ENCODE measurements at places on chromosomes 2 and 18.

GRCh38 chr2:241692448-241692847 is 5.8 kb upstream of the DTYMK start:
- no peak for DNase-seq

- DNase-seq: no peak
Measured at GRCh38 chr18:37395138-37395537, 170.5 kb downstream of the CELF4 start.

- DNase-seq: no peak
Measured at GRCh38 chr2:145360129-145360790, 840.3 kb upstream of the ZEB2 start.

GRCh38 chr2:225889452-225889851 is 489.9 kb downstream of the NYAP2 start:
- DNase-seq: no peak

GRCh38 chr2:229060147-229060546 is 210.9 kb downstream of the PID1 start:
- DNase-seq: no peak

GRCh38 chr2:58796239-58796910 is 555.2 kb upstream of the FANCL start:
- no peak for DNase-seq

DNA sequence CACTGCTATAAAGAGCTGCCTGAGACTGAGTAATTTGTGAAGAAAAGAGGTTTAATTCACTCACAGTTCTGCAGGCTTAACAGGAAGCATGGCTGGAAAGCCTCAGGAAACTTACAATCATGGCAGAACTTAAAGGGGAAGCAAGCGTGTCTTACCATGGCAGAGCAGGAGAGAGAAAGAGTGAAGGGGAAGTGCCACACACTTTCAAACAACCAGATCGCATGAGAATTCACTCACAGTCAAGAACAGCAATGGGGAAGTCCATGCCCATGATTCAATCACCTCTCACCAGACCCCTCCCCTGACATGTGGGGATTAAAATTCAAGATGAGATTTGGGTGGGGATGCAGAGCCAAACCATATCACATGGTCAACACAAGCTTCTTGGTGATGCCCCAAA is 34.7 kb upstream of the CDK5R2 start:
- no peak for DNase-seq

- DNase-seq: no peak
Measured at GRCh38 chr2:168216351-168217005, 30.9 kb downstream of the STK39 start.

DNA sequence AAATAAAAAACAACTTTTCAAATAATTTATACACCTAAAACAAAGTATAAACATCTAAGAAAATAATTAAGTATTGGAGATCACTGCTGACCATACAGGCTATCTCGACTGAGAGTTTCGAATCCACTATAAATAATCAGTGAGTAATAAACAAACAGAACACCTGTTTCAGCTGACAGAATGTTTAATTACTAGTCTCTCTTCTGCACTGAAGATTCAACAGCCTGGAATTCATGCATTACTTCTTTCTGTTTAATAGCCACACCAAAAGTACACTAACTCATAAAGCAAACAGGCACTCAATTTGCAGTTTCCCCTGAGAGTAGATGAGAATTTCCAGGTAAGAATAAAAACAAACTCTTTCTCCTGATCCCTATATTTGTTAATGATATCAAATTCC is 138.5 kb downstream of the RBMS1 start:
- no peak for DNase-seq

- no peak for DNase-seq
Measured at GRCh38 chr2:113966832-113967231, 76.9 kb downstream of the ACTR3 start.

DNA sequence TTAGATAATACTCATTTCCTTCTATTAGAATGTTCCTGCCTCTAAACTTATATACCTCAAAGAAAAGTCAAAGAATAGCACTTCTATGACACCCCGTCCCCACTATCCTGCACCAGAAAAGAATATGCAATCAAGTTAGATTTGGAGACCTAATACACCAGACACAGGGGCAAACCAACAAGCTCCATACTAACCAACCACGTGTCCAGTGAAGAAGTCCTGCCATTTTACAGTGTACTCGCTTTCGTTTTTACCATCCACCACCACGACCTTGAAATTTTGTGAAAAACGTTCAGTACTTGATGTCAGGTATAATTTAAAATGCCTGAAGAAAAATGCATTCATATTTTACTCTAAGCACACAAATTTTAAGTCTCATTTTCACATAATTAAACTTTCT is 19.1 kb downstream of the ADAM17 start:
- no peak for DNase-seq

GRCh38 chr2:3657881-3658280 is at the start of gene ALLC:
Gene ALLC (plus strand): TSS chr2:3658200. CDS start chr2:3671158, 12,958 bp downstream.
- DNase-seq: no peak

DNA sequence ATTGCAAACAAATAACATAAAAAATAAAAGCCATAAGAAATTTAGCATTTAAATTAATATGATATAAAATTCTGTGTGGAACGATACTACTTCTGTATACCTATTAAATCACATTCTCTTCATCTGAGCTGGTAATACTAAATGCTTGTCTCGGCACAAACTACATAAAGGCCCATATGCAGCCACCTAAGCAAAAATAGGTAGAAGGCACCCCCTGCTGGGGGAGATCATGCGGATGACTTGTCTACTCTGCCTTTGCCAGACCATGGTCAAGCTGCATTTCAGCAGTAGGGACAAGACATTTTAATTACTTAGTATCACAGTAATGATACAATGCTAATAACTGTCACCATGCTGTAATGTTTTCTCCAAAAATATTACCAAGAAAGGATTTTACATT is 108.0 kb downstream of the CDH19 start:
- no peak for DNase-seq

DNA sequence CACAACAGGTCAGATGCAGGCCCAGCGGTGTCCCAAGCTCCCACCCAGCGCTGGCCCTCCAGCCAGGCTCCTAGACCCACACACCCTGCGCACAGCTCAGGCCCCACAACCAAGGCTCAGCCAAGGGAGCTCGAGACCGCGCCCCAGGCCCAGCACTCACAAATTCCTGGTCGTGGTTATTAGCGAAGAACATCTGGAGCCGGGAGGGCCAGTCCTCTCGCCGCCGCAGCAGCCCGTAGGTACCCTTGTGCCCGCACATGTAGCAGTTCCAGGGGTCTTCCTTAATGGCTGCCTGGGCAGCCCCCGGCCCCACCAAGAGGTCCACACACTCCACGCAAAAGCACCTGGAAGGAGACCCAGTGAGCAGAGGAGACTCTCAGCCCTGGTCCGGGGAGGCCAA is 75.6 kb upstream of the POMC start:
- DNase-seq: no peak

GRCh38 chr2:235529621-235530020 is 35.8 kb downstream of the AGAP1 start:
- no peak for DNase-seq

- DNase-seq: no peak
Measured at GRCh38 chr2:84548303-84548702, 32.0 kb downstream of the DNAH6 start.

- DNase-seq: no peak
Measured at GRCh38 chr18:58911766-58912165, 47.1 kb downstream of the ZNF532 start.

DNA sequence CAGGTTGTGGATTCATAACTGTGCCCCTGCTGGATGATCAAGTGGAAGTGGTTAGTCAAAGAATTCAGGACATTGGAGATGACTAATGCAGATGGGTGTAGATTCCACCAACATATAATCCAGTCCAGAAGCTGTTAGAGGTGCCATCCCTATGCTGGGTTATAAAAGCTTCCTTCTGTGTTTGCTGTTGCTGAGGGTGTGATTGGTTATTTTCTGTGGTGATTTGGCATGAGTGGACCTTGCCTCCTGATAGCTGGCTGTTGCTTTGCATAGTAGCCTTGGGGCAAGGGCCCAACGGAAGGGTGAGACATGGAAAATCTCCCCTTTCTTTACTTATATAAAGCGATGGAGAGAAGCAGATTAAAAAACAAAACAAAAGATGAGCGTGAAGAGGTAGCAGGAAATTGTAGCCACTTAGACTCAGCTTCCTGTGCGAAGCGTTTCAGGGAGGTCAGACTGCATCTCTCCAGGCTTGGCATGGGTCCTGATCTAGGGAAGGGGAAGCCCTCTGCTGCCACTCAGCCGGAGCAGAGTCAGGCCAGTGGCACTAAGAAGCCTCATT is 190.4 kb downstream of the FMNL2 start:
- DNase-seq: no peak

DNA sequence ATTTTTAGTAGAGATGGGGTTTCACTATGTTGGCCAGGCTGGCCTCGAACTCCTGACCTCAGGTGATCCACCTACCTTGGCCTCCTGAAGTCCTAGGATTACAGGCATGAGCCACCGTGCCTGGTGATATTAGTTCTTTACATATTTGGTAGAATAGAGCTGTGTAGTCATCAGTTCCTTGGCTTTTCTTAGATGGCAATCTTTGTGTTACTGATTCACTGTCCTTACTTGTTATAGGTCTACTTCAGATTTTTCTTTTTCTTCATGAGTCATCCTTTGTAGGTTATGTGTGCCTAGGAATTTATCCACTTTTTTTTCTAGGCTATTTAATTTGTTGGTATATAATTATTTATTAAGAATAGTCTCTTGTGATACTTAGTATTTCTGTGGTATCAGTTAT is 30.3 kb upstream of the ZSWIM2 start:
- DNase-seq: no peak

DNA sequence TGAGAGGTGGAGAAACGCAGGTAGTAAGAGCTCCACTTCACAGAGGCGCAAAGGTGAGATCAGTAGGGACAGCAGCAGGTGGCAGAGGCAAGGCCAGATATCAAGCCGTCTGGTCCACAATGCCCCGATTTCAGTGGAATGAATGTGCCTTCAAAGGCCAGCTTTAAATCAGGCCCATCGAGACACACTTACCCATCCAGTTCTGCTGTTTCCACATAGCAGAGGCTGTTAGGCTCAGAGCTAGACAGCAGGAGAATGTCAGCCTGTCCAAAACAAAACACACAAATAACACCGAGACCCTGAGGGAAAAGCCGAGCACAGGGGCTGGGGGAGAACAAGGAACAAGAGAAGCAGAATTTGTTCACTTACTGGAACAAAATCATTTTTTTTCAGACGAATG is 75.8 kb upstream of the NARS1 start:
- DNase-seq: no peak

GRCh38 chr18:23336101-23336500 is 117.0 kb upstream of the RIOK3 start:
- no peak for DNase-seq

DNA sequence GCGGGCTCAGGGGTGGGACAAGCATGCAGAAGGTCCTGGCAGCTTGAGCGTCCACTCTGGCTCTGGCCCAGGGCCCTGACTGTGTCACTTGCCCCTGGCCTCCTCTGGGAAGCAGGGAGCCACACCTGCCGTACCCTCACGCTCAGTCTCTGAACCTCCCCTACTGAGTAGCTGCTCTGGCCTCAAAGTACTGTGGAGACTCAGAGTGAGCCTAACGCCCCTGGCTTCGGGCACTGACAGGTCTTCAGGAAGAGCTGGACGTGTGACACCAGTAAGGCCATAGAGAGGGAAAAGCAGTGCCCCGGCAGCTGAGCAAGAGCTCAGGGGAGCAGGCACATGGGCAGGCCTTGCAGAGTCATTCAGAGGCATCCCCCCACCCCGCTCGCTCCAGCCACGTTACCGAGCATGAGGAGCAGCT is 73.3 kb downstream of the SFXN5 start:
- DNase-seq: peak; percentile 4

DNA sequence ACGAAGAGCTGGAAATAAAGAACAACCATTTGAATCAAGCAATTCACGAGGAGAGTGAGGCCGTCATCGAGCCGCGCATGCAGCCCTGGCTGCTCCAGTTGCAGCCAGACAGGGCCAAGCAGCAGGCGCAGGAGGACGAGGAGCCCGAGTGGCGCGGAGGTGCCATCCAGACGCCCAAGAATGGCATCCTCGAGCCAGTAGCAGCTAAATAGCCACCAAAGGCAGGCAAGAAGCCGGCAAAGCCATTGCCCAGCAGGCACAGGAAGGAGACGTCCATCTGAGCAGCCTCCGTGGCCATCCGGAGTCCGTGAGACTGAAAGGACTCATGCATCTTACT is 8.9 kb upstream of the CHST10 start:
- DNase-seq: no peak

GRCh38 chr18:73693091-73693490 is 454.5 kb downstream of the FBXO15 start:
- no peak for DNase-seq

GRCh38 chr18:7722955-7723354 is 155.8 kb downstream of the PTPRM start:
- no peak for DNase-seq

- DNase-seq: no peak
Measured at GRCh38 chr2:157259960-157260359, 2.5 kb downstream of the GALNT5 start.

- no peak for DNase-seq
Measured at GRCh38 chr2:101012706-101013181, 10.7 kb downstream of the RPL31 start.

DNA sequence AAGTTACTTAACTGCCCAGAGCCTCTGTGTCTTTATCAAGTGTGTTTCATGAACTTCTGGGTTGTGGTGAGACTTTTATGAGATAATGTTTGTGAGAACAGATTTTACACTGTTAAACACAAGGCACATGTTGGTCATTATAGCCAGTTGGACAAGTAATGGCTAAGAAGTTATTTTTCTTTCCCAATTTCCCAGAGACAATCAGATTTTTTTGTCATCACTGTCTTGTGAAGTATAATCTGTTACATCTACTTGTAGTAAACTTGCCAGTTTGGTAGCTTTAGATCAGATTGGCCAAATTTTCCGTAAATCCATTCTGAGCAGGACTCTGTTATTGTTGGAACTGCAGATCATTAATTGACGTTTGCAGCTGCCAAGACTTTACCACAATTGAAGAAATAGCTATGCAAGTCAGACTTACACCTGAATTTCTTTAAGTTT is 838.8 kb downstream of the SLC4A3 start:
- DNase-seq: no peak

- DNase-seq: no peak
Measured at GRCh38 chr2:216536734-216537210, 38.1 kb downstream of the RPL37A start.

- no peak for DNase-seq
Measured at GRCh38 chr18:23870676-23871380, 143.7 kb upstream of the TTC39C start.

GRCh38 chr18:9086015-9086414 is 16.5 kb upstream of the NDUFV2 start:
- no peak for DNase-seq

GRCh38 chr18:37452015-37452414 is 113.6 kb downstream of the CELF4 start:
- no peak for DNase-seq
